Activated CD4-positive, alpha-beta T cell treated with anti-CD3 and anti-CD28 coated beads, Interleukin-2, amount 10 ng/mL, durations not matched to agents 7 days and 5 days (primary cell): ENCODE measurements at places on chromosomes 1 and 21.

- peaks cover 9% of the 10 kb centered on the region for H3K27me3 ChIP-seq
- no peak for DNase-seq
- H3K36me3 ChIP-seq = no peaks in the 10 kb centered on the region
- H3K27ac ChIP-seq = no peak overlapping the region
- no peak overlapping the region for H3K4me3 ChIP-seq
Measured at GRCh38 chr1:203580733-203581132, 45.9 kb upstream of the ATP2B4 start.

- DNase-seq = peak; percentile 63
- H3K4me3 ChIP-seq = peak overlapping the region; percentile 60
- peaks cover 82% of the 10 kb centered on the region for H3K4me1 ChIP-seq
- H3K36me3 ChIP-seq = peaks cover 40% of the 10 kb centered on the region
- no peaks in the 10 kb centered on the region for H3K27me3 ChIP-seq
Measured at GRCh38 chr1:12478612-12478985, 139.4 kb downstream of the DHRS3 start.

- no peaks in the 10 kb centered on the region for H3K36me3 ChIP-seq
- no peak overlapping the region for H3K27ac ChIP-seq
- H3K4me3 ChIP-seq = no peak overlapping the region
- peaks cover 7% of the 10 kb centered on the region for H3K27me3 ChIP-seq
- DNase-seq = no peak
Measured at GRCh38 chr1:185377831-185378230, 60.8 kb upstream of the IVNS1ABP start.

DNA sequence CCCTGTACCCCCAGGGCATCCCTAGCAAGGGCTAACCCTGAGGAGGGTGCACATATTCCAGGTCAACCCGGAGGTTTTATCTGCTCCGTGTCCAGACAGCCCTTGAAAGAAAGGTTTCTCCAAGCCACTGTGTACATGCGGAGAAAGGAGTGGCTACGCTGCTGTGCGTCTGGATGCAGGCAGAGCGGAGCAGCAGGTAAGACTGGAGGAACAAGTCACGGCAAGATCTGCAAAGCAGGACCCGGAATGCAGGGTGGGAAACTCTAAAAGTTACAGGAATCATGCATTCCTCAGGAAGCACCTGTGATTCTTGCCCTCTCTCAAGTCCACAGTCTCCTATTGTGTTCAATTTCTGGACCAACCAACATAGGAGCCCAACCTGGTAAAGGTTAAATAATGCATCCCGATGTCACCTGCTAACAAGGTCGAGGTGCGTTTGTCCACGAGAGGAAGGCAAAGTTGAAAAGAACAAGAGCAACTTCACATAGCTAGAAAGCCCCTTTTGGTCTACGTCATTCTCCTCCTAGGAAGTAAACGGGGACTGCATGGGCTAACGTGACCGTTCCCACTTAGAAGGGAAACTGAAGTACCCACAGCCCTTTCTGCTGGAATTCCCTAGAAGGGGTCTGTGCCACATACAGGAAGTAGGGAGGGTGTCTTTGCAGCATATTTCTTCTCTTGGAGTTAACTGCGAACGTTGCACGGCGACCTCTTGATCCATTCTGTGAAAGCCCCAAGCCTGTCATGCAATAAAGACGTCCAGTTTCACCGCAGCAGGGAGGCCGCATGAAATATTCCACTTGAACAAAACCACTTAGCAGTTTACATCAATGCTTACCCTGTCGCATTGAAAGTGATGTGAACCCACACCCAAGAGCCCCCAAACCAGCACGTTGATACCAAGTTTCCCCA is 5.8 kb downstream of the TIAM1 start:
- no peak for DNase-seq
- H3K27ac ChIP-seq = no peak overlapping the region
- peaks cover 42% of the 10 kb centered on the region for H3K4me1 ChIP-seq
- H3K27me3 ChIP-seq = peaks cover 4% of the 10 kb centered on the region
- H3K36me3 ChIP-seq = peaks cover 29% of the 10 kb centered on the region

GRCh38 chr1:248818505-248819374 is 7.0 kb downstream of the SH3BP5L start:
- H3K27me3 ChIP-seq = no peaks in the 10 kb centered on the region
- no peak for DNase-seq
- H3K27ac ChIP-seq = peak overlapping the region; percentile 54
- peaks cover 46% of the 10 kb centered on the region for H3K36me3 ChIP-seq

DNA sequence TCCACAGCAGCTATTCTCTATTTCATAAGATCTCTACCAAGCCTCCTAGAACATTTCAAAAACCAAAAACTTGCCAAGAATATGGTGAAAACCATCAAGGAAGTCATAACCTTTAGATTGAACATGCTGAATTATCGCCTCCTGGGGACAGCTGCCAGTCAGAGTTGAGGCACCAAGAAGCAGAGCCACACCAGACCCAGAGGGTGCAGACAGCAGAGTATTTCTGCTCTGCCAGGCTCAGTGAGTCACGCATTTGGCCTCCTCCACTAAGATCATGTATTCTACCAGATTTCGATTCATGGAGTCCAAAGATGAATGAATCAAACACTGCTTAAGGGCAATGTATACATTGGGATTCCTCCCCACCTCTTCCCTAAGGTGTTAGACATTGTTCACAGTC is 2.1 kb downstream of the F3 start:
- H3K27ac ChIP-seq = no peak overlapping the region
- peaks cover 64% of the 10 kb centered on the region for H3K27me3 ChIP-seq
- H3K4me1 ChIP-seq = peaks cover 16% of the 10 kb centered on the region
- no peak overlapping the region for H3K4me3 ChIP-seq
- no peak for DNase-seq

- H3K27ac ChIP-seq = no peak overlapping the region
- no peaks in the 10 kb centered on the region for H3K27me3 ChIP-seq
Measured at GRCh38 chr1:202416641-202417040, 68.1 kb downstream of the PPP1R12B start.

GRCh38 chr1:247266053-247266452 is 10.2 kb downstream of the VN1R5 start:
- H3K4me3 ChIP-seq = no peak overlapping the region
- H3K36me3 ChIP-seq = peaks cover 3% of the 10 kb centered on the region
- DNase-seq = no peak
- no peak overlapping the region for H3K27ac ChIP-seq
- no peaks in the 10 kb centered on the region for H3K4me1 ChIP-seq

- no peak overlapping the region for H3K4me3 ChIP-seq
- no peaks in the 10 kb centered on the region for H3K27me3 ChIP-seq
- no peak overlapping the region for H3K27ac ChIP-seq
- no peaks in the 10 kb centered on the region for H3K36me3 ChIP-seq
- no peaks in the 10 kb centered on the region for H3K4me1 ChIP-seq
Measured at GRCh38 chr1:3113741-3114056, 44.7 kb downstream of the PRDM16 start.

DNA sequence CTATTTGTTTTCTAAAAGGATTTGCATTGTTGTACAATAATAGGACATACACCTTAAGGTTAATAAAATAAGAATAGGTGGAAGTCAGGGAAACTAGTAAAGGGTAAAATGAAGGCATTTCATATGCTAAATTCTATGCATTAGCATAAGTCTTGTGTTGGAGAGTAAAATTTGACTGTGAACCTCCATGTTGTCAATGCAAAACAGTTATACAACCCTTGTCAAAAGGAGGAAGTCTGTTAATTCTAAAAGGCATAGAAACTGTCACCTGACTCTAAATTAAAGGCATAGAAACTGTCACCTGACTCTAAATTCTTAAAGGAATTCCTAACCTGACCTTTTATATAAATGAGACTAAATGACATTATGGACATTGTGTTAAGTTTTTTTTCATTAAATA is 291.8 kb downstream of the OLFM3 start:
- no peak for DNase-seq
- H3K27ac ChIP-seq = no peak overlapping the region
- H3K4me3 ChIP-seq = no peak overlapping the region
- no peaks in the 10 kb centered on the region for H3K27me3 ChIP-seq
- no peaks in the 10 kb centered on the region for H3K4me1 ChIP-seq
